ENCODE measurements at places on chromosomes 6 and 20.

DNA sequence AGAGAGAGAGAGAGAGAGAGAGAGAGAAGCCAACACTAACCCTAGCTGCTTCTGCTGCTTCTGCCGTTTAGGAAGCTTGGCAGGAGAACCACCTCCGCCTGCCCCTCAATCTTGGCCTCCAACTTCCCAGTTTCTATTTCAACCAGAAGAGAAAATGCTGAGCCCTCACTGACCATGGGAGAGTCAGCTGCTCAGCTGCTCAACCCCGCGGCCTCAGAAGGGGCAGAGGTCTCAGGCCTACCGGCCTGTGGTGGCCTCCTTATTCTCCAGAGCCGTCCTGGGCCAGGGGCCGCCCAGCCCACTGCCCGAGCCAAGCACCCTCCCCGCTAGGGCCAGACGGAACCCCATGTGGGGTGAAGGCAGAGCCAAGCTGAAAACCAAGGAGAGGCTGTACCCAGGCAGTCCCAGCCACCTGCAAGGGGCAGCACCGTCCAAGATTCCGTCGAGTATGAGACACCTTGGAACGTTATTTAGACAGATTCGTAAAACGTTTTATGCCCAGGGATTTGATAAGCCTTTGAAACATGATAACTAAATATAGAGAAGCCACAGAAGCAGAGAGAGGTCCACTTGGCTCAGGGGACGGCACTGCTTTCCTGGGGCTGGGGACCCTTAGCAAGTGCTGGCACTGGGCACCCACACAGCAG is 116.6 kb downstream of the DLL1 start:
- no peak for DNase-seq

- DNase-seq: no peak
Measured at GRCh38 chr6:140825731-140826130, 1307.0 kb upstream of the GJE1 start.

DNA sequence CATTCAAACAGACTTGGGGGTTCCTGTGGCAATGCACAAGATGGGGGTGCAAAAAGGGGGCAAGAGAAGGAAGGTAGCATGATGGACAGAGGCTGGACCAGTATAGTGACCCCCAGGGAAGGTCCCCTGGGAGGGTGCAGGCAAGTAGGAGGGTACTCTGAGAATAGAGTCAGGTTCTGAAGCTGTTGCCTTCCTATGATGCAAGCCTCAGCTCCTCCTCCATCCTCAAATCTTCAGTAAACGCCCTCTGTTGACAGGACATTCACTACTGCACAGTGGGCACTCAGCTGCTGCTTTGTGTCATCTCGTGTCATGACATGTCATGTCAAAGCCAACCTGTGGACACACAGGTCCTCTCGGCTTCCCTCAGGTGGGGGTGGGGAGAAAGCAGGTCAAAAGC is 5.8 kb upstream of the SDCBP2 start:
- DNase-seq: no peak

- DNase-seq: no peak
Measured at GRCh38 chr6:144899161-144899560, 614.0 kb downstream of the UTRN start.

DNA sequence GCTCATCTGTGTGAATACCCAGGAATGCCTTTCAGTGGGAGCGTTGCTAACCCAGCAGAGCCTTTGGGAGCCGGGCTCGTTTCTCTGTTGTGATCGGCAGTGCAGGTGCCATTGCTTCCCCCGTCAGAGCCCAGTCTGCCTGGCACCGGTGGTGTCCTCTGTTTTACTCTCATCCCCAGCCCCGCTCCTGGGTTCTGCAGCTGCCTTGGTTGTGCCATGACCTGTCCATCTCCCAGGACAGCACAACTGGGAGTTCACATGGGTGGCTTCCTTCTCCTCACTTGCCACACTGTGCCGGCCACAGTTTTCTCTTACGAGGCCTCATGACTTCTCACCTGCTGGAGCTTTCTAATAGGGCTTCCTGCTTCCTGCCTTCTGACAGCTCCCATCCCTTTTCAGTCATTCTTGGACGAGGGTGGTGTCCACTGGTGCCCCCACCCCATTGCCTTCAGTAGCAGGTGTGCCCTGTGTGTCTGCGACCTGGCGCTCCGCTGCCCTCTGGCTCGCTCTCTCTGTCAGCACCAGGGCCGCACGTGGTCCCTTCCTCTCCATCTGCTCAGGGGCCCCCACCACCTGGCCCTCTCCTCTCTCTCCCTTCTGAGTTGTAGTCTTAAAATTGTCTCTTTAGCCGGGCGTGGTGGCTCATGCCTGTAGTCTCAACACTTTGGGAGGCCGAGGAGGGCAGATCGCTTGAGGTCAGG is 110.9 kb downstream of the RPP40 start:
- DNase-seq: no peak

GRCh38 chr6:79808921-79809320 is 138.4 kb downstream of the ELOVL4 start:
- DNase-seq: no peak

DNA sequence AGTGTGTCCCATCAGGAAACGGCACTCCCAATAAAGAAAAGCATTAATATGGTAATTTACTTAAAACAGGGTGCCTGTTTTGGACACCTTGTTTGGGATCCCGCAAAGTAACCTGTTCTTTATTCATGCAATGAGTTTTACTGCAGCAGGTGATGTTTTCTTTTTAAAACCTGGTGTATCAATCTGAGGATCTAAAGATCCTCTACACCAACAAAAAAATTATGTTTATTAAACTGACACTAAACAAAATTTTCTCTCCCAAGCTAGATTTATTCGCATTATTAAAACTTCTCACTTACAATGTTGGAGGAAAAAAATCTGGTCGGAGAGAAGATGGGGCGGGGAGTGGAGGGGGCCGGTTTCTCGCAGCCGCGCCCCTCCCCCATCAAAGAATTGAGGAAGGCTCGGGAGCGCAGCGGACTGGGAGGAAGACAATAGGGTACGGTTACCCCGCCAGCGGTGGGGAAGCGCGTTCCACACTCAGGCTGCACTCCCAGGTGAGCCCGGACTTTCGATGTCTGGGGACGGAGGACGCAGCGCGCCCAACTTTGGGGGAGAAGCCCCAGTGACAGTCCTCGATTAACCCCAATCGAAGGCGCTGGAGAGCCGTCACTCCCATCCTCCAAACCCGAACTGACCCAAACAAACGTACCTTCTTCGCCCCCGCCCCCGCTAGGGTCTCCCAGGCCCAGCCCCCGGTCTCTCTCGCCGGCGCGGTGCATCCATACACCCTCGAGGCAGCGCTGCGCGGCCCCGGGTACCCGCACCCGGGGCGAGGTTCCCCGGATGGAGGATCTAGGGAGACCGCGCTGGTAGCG is 1.3 kb downstream of the CD24 start:
- no peak for DNase-seq
